ENCODE measurements at places on chromosomes 4 and X.
A peak's percentile ranks its signal among the peaks of the same experiment; 100 is the strongest.

DNA sequence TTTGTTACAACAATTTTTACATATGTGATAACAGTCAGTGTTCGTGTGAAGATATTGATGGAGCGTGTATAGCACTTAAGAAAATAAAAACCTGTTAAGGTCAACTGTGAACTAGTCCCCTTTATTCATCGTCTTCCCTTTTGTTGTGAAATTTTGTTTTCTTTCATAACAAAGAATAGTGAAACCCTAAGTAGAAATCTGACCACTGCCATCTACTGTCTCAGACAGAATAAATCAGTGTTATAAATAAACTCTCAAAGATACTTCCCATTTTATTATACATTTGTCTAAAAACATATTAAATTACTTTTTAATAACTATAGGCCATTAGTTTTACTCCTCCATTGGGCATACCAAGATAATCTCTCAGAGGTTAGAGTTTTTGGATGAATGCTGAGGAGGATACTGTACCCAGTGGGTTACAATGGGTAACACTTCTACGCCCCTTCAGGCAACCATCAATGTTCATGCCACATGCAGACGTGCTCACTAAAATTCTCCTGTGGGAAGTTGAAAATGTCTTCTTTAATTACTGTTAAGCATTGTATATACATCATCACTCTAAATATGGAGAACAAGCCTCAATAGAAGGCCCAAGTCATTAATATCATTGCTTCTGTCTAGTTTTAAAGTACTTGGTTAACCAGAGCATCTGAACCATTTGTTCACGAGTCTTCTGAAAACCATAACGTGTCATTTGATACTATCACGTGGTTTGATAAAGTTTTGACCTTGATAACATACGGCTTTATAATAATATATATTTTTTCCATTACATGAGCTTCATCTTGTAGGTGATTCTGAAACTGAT is 171.2 kb downstream of the TMA16 start:
- DNase-seq = no peak

DNA sequence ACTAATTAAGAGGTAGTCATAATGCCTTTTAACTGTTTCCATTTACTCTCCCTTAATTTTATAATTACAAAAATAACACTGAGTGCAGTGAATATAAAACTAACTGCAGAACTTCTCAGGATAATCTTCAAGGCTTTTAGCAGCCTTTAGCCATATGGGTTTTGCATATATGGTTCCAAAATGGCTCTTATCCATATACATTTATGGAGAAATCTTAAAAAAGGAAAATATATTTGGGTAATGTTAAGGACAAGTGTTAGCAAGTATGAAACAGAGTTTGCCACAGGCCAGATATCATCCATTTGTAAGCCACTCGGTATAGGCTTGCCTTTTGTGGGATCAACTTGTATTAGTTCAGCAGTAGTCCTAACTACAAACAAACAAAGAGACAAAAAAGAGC is 423.4 kb downstream of the PDHA2 start:
- DNase-seq = no peak

DNA sequence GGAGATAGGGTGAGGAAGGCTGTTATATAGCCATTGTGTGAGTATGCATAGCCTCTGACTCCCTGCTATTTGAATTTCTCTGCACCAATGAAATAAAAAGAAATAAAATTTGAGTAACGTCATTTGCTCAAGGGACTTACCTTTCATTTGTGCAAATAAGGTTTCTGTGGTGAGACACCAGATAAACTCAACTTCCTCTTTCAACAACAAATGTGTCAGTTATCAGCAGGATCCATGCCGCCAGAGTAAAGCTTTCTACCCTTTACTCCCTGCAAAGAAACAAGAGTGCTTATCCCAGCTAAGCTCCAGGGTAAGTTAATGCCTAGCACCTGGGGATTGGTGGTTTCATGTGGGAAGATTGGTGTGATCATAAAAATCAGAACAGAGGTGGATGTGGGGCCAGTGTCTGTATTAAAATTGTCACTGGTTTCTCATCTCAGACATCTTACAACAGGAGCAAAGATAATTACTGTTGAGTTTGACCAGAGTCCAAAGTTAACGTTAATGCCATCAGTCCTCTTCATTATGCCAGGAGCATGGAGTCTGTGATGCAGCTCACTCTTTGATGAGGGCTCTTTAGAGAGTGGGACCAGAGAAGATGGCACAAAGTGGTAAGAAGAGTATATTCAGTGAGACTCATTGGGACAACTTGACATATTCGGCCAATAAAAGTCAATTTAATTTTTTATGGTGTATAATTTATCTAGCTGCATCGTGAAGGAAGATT is at the start of gene P2RY10:
TSS of gene P2RY10 (plus strand) at position 206 of the 727 bp plus-strand sequence. CDS start 15,130 bp downstream, outside the sequence.
- peak; percentile 56 for DNase-seq

DNA sequence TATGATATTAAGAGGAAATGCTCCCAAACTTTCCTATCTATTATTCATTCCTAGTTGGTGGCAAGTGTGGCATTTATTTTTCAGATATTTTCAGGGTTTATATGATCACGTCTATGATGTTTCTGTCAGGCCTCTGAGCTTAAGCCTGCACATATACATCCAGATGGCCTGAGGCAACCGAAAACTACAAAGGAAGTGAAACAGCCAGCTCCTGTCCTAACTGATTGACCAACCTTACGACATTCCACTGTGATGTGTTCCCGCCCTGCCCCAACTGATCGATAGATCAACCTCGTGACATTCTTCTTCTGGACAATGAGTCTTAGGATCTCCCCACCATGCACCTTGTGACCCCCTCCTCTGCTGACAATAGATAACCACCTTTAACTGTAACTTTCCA is 67.6 kb upstream of the CTSO start:
- no peak for DNase-seq

DNA sequence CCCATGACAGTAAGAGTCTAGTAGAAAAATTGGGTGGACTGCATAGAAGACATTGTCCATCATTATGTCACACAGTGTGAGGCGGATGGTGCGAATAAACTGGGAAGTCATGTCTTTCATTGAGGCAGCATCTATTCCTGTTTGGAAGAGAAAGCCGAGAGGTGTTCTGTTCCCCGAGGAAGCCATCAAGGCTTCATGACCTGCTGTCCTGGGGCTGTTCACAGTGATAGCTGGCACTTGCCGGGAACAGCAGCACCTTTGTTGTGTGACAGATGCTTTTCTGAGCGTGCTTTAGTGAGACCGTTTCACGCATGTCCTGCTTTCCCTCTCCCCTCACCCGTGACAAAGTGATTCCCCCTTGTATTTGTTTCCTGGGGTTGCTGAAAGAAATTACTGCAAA is 20.3 kb downstream of the RGS12 start:
- DNase-seq = no peak

DNA sequence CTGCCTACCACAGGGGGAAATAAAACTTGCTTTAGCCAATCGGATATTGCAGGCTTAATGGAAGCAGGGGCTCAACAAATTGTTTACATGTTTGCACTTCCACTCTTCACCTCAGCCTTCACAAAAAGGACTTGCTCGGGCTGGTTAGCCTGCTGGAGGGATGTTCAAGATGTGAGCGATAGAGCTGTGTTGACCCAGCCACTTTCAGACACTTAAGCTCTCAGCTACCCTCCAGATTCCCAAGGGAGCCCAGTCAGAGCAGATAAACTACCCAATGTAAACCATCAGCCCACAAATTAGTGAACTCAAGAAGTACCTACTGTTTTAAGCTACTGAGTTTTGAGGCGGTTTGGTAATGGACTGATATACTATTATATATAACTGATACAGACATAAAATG is 508.4 kb upstream of the FTHL17 start:
- DNase-seq = no peak

GRCh38 chr4:1758306-1759121 is 34.6 kb upstream of the FGFR3 start:
- DNase-seq = no peak

GRCh38 chr4:172149329-172149728 is 336.1 kb downstream of the GALNTL6 start:
- no peak for DNase-seq

DNA sequence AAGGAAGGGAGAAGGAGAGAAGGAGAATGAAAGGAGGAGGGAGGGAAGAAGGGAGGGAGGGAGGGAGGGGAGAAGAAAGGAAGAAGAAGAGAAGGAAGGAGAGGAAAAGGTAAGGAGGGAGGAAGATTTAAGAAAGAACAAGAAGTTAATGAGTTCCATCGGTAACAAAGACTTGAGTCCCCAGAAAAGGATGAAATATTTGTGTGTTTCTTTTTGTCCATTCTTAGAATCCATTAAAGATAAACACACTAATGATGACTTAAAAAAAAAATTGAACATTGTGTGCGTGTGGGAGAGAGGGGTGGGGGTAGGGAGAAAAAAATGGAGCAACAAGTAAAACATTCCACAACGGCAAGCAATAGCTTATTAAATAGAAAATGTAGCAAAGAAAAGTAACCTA is 131.4 kb downstream of the THOC2 start:
- no peak for DNase-seq

- DNase-seq = no peak
These were observed 29.2 kb downstream of the NKX1-1 start for GRCh38 chr4:1376841-1377605.
